ENCODE measurements at places on chromosomes 12 and 14.

DNA sequence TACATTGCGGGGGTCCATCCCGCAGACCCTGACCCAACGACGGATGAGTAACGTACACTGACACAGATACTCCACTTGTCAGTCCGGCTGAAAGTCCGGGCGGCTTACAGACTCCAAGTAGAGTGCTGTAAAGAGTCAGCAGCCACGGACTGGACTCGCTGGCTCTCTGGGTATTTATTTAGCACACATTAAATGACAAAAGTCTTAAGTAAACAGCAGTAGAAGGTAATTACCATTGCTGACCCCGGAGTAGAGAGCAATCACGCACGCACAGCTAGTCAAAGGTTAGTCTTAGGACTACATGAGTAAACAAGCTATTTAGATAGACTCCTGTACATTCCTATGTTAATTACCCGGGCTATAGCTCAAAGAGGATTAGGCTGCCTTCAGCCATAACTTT lies 780.9 kb downstream of the RPS29 start:
- DNase-seq = no peak

GRCh38 chr14:100359881-100360280 lies 36.7 kb downstream of the SLC25A47 start:
- no peak for DNase-seq

DNA sequence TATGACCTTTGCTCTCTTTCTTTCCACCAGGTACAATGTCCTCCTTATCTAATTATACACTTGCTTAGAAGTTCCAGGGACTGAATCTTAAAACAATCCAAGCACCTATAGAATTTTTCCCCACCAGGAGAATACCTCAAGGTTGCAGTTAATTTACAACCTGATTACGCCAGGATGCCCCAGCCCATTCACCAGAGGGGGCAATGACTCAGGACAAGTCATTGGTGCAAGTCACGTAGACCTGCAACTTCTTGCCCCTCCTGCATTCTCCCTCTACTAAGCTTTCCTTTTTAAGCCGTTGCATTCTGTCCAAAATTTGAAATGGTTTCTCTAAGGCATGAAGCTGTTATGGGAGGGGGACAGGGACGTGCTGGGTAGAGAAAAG lies 111.1 kb upstream of the SCAF11 start:
- DNase-seq = no peak

- no peak for DNase-seq
Measured at GRCh38 chr12:88559772-88560171, 20.5 kb downstream of the KITLG start.

GRCh38 chr12:124833693-124834122 lies 30.0 kb downstream of the SCARB1 start:
- no peak for DNase-seq

DNA sequence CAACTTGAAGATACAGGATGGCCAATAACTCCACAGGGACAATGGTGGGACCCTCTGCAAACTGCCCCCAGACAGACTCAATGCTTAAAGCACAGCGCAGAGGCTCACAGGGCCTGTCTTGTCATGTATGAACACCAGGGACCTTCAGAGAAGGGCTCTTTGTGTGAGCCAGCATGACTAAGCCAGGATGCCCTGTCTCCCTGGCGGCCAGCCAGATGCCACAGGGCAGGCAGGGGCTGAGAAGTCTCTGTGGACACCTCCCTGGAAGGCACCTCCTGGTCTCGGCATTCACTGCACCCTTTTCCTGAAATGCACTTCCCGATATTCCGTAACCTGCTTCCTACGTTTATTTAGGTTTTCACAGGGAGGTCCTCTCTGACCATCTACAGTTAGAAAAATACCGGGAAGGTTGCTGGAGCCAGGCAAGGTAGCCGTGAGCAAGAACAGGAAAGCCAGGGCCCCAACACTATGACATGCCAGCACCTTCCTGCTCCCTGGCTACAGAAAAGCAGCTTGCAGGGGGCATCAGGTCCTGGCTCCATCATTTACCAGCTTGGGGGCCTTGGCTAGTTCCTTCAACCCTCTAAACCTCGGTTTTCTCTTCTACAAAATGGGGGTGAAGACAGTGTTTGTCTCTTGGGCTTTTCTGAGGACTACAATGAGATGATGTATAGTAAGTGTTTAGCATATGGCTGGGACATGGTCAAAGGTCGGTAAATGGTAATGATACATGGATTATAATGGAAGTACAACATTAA lies 65.0 kb downstream of the PITPNM2 start:
- no peak for DNase-seq

- DNase-seq = no peak
Measured at GRCh38 chr12:132496710-132497109, 6.8 kb downstream of the FBRSL1 start.

DNA sequence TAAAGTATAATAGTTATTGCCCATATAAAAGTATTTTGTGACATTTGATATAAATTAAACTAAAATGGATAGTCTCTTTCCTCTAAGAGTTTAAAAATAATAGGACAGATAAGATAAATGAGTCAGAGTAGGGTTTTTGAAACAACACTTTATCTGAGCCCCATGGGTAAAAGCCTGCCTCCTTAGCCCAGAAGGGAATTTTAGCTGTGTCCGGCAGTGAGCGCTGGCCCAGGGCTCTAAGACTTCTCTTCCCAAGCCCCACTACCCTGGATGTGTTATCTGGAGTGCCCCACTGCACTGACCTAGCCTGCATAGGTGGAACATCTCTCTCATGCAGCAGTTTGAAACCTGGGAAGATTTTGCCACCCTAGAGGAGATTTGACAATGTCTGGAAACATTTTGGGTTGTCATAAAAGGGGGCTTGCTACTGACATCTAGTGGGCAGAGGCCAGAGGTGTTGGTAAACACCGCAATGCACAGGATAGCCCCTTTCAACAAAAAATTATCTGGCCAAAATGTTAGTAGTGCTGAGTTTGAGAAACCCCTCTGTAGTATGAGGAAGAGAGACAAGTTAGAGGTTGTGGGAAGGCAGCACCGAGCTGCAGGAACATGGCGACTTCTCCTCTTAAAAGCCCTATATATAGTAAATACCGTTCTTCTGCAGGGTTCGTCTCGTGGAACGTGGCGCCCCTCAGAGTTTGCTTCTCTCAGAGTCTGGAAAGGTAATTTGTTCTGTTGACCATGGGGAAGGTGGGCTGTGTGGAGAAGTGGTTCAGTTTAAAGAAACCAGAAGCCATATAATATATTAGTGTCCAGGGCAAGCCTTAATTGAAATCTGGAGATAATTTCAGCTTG lies 29.3 kb upstream of the ATF1 start:
- DNase-seq = peak; percentile 10

DNA sequence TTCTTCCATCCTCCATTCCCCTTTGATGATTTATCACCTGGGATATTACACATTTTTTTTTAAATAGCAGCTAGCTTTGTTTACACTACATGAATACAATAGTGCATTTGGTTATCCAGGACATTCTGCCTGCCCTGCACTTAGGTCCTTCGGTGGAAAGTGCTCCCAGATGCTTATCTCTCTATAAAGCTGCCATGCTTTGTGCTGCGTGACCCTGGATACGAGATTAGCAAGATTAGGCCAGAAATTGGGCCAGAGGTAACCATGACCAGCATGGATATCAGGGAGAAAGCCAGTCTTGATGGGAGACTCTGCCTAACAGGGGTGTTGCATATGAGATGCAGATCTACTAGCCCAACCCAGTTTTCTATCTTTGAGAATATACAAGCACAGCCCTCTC lies 12.1 kb upstream of the KRT83 start:
- DNase-seq = no peak

All from fibroblast of lung (primary cell).